Endothelial cell (in vitro differentiated cells): ENCODE measurements at places on chromosomes 4 and X.

GRCh38 chrX:30144971-30145731, 70.2 kb upstream of the MAGEB2 start:
- no peak for DNase-seq

DNA sequence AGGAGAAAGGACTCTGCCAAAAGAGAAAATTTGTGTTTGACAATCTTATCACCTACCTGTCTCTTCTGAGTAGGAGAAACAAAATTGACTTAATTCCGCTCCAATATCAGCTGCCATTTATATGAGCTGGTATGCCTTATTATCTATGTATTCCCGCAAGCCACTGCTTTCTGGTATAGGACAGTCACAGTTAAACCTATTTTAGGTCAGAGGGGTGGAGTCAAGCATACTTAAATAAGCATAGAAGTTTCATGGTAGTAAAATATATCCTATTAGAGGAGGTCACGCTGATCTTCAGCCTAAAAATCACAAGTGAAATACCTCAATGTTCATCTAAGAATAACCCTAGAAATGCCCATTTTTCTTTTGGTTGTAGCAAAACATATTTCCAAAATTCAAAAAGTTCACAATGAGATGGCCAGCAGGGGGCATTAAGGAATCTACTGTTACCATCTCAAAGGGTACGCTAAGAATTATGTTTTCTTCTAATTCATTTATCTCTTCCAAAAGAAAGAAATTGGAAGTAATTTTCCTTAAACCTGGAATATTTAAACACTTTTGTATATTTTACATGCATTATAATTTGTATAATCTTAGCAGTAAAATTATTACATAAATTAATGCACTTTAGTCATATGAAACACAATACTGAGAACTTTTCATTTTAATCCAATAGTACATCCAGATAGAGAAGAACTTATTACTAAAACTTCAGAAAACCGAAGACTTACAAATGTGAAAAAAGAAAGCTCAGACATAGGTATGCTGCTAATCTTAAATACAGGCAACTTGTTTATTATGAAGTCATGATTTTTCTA, 10.5 kb downstream of the PPAT start:
- DNase-seq, result peak; percentile 21

DNA sequence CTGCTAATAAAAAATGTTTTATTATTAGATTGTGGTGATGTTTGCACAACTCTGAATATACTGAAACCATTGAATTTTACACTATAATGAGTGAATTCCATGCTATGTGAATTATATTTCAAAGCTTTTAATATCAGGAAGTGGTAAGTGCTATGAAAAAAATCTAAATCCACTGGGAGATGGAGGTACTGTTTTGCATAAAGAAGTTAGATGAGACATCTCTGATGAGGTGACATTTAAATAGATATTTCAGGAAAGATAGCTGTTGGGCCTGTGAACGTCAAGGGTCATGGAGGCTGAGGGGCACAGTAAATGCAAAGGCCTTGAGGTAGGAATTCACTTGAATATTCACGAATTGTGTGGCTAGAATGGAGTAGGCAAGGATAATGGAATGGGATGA, 12.3 kb downstream of the DCUN1D4 start:
- no peak for DNase-seq

DNA sequence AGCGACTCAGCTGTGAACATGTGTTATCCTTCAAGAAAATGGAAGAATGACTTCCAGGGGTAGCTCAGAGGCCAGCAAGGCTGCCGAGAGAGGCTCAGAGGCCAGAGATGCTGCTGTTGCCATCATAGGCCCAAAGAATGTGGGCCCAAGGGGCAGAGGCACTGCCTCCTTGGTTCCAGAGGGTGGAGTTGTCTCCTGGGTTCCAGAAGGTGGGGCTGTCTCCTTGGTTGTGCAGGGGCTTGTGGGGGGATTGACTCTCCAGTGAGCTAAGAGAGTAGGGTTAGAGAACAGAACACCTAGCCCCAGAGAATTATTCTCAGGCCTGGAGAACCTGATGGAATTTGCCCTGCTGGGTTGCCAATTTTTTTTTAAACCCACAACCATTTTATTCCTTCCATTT, 62.6 kb downstream of the DGKK start:
- no peak for DNase-seq

DNA sequence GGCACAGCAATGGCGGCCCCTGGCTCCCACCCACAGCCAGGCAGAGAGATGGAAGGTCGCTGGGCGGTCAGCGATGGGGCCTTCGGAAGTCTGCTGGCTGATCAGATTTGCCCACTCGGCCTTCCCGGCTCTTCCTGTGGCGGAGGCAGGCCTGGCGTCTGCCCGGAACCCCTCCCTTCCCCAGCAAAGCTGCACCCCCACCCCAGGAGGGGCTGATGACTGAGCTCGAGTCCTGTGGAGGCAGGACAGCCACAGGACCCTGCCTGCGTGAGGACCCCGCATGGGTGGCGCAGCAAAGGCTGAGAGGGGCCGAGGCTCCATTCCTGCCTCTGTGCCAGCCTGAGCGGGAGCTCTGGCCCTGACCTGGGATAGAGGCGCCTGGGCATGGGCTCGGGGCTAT, 34.8 kb downstream of the TACC3 start:
- DNase-seq, result no peak

DNA sequence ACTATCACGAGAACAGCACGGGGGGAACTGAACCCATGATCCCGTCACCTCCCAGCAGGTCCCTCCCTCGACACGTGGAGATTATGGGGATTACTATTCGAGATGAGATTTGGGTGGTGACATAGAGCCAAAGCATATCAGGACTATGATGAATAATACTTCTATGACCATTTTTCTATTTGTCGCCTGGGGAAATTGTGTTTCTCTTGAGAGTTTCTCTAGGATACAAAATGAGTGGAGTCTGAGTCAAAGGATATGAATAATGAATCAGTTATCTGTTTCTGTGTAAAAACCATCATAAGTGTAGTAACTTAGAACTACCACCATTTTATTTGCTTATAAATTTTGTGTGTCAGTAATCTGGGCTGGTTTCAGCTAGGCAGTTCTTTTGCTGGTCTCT, 533.0 kb upstream of the ARX start:
- DNase-seq, result no peak

DNA sequence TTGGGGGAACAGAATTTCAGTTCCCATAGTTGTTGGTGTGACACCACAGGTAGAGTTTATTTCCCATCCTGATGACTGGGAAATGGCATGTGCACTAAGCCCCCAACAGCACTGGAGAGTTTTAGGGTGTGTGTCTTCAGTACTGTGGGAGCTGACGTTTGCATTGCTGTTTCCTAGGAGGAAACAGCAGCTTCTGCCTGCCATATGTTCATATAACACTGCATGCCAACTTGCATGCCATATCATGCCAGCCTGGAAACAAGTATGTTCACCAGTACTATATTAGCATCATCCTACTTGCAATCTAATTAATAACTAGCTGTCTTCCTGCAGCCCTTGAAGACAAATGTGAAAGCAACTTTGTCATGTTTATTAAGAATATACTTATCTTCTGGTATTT, 58.2 kb downstream of the NAA11 start:
- no peak for DNase-seq

DNA sequence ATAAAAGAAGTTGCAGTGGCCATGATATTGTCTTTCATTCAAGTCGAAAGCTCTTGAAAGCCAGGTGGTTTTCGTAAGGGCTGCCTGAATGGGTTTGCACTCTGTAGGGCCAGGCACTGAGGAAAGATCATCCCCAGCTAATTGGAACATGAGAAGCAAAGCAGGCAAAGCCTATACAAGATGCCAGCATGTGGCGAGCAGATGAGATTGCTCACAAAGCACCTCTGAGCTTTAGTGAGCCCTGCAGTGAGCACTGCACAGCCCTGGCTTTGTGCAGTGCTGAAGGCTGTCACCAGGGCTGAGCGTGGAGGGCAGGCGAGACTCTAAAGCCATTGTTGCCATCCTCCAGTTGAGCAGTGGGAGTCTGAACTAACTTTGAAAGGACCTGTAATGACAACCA, 53.8 kb downstream of the HADH start:
- no peak for DNase-seq

- DNase-seq, result no peak
Measured at GRCh38 chrX:5305452-5305851, 923.2 kb downstream of the NLGN4X start.

DNA sequence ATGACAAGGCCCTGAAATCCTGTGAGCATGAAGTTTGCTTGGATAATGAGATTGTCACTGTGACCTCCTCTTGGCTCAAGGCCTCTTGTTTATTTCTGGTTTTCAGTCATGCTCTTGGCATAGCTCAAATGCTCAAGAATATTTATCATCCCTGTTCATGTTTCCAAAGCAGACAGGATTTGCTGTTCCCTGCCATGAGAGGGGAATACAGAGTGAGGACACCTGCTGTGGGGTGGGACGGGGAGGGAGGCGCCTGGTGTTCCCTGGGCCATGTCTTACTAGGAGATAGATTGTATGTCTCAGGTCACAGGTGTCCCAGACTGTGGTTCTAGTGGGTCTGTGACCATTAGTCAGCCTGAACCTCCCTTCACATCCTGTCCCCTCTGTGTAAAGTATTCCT, 34.9 kb upstream of the SH3RF1 start:
- no peak for DNase-seq

- DNase-seq, result peak; percentile 14
Measured at GRCh38 chr4:125313989-125314667, 627 bp upstream of the FAT4 start.

- DNase-seq, result no peak
Measured at GRCh38 chrX:21975812-21976211, 35.3 kb downstream of the SMS start.

DNA sequence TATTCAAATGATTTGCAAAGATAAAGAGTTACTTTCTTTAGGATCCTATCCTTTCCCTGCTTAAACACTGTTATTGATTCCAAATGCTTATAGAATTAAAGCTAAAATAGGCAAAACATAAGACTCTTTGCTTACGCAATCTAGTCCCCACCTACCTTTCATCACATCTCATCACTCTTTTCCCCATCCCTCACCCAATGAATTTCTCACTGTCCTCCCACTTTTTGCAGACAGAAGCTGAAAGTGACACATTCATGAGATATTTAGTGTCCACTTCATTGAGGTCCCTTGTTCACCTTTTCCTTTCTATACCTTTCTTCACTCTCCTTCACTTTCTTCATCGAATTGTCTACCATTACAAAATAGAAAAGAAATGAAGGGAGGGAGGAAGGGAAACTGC, 424 bp downstream of the SATL1 start:
- no peak for DNase-seq

- DNase-seq, result no peak
Measured at GRCh38 chr4:5865896-5866599, 26.8 kb downstream of the CRMP1 start.

DNA sequence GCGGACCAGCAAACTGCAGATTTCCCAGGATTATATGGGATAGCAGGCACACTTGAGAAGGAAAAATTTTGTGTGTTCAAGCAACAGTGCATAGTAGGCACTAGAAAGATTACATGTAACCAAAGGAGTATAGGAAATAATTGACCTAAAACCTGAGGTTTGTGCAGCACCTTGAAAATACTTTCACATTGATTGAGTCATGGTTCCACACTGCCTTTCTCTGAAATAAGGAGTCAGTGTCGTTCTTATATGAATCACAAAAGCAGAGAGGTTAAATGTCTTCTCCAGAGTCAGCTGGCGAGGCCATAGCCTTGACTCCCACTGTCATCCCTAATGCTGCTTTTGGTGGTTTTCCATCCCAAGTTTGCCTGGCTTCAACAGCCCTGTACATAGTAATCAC, 138.9 kb downstream of the SOWAHB start:
- no peak for DNase-seq

GRCh38 chr4:41418444-41418843, 119.5 kb upstream of the LIMCH1 start:
- no peak for DNase-seq

DNA sequence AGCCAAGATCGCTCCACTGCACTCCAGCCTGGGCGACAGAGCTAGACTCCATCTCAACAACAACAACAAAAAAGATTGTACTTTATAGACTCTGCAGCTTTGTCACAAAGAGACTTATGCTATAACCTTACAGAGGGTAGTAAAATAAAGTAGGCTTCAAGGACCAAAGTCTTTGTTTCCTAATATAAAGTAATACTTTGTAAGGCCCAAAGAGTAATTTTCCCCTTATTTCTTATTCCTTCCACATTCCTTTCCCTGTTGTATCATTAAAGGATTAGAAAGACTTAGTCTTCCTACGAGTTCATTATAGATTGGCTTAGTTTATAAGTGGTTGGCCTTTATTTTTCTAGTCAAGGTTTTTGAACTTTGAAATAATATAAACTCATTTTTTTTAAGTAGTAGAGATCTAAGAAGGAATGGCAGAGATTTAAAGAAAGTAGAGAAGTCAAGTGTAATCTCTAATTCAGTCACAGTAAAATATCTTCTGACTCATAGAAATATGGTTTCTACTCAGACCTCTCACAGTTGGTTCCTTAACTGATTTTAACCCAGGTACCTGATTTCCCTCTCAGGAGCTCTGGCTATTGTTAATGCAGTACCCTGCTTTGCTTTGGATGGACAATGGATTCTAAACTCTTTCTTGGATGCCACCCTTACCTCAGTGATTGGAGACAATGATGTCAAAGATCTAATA, 26.2 kb downstream of the YY2 start:
- DNase-seq, result no peak

DNA sequence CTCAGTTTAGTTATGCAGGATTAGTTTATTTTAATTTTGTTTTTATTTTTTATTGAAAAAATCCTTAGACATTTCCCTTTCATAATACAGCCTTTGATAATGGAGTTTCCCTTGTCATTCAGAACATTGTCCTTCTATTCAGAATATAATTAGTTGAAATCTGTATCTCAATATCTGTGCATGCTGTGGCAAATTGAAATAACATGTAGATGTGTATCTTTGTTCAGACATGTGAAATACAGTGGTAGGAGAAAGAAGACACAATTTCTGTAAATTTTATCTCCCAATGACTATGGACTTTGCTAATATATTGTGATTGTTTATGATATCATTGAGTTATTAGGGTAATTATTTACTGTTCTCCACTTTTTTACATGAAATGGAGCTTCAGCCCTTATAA, 353.9 kb downstream of the GRID2 start:
- DNase-seq, result no peak

DNA sequence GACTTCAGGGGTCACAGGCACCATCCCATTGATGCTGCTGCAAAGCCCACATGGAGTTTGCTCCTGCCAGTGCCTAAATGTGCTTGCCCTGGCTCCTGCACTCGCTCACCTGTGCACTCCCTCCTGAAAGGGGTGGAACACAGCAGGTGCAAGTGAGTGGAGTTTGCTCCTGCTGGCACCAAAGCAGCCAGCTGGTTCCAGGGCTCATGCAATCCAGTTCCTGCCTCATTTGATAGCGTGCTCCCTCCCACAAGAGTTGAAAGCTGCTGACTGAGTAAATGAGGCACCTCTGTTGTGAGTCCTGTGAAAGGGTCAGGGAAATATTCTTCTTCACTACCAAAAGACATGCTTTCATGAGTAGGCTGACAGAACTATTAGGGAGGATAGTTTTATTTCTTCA, 30.5 kb downstream of the CXCL8 start:
- DNase-seq, result no peak

GRCh38 chr4:99586797-99587196, 12.2 kb downstream of the MTTP start:
- no peak for DNase-seq
